ENCODE measurements at places on chromosomes 7 and 10. TPM values are rescaled to one million over a fixed set of nuclear protein-coding genes. Genes with fewer than 3 reads are reported as not detected.

- DNase-seq, result no peak
- H3K27me3 ChIP-seq, result no peaks in the 10 kb centered on the region
- no peak overlapping the region for H3K27ac ChIP-seq
- no peak overlapping the region for H3K4me3 ChIP-seq
These were observed 49.3 kb downstream of the DENND2A start for GRCh38 chr7:140591180-140591902.

GRCh38 chr10:33772370-33773252, 438.1 kb upstream of the NRP1 start:
- peak; percentile 77 for DNase-seq
- H3K27me3 ChIP-seq, result no peaks in the 10 kb centered on the region
- no peaks in the 10 kb centered on the region for H3K36me3 ChIP-seq
- H3K27ac ChIP-seq, result peak overlapping the region; percentile 0

DNA sequence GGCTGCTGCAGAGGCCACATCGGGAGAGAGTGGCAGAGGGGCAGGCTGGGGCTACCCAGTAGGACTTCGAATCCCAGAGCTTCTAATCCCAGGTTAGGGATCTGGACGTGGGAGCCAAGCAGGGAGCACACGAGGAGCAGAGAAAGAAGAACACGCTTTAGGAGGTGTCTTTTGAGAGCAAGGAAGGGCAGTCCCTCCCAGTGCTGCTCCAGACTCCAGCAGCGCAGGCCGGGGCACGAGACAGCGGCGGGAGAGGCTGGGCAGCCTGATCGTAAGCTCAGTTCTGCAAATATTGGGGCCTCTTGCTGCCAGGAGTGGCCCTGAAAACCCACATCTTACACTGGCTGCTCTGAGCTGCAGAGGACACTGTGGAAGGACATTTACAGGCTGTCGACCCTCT, 75.9 kb downstream of the HIPK2 start:
- no peak overlapping the region for H3K4me3 ChIP-seq
- peaks cover 8% of the 10 kb centered on the region for H3K36me3 ChIP-seq
- peak overlapping the region; percentile 83 for H3K27ac ChIP-seq

Gene NPFFR1
- 0.12 TPM for total RNA-seq

Gene GPRIN2
- 23.2 TPM for total RNA-seq

Gene H2BK1
- total RNA-seq, result 0.52 TPM

Gene SYCE1
- total RNA-seq, result 0.86 TPM

Gene TAX1BP1
- 92.1 TPM for total RNA-seq
